ENCODE measurements at places on chromosomes 2 and 18. TPM values are rescaled to one million over a fixed set of nuclear protein-coding genes. Genes with fewer than 3 reads are reported as not detected.

DNA sequence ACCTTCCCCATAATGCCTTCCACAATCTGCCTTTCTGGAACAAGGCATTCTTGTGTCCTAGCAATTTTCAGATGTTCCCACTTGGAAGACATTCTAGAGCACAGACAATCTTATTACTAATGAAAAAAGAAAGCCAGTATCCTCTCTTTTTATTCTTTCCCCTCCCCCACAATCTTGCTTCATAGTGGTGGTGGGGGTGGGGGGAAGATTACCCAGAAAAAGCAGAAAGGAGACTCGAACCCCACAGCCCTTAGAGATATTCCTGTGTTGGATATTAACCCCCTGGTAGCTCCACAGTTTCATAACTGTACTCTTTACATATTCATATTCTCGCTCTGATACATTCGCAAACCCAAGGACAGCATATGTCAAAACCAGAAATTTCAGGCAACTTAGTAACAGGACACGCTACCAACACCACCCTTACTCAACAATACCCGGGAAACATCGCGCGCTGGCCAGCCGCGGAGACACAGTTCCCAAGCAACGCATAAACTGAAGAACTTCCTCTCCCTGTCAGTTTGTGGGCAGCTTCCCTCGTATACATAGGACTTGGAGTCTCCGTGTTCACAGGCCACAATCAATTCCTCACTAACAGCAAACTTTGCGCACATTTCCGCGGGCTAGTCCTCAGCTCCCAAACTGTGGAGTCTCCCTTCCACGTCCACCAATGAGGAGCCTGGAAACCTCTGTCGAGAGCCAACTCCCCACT, 793 bp downstream of the NR4A2 start:
- no peak for DNase-seq

DNA sequence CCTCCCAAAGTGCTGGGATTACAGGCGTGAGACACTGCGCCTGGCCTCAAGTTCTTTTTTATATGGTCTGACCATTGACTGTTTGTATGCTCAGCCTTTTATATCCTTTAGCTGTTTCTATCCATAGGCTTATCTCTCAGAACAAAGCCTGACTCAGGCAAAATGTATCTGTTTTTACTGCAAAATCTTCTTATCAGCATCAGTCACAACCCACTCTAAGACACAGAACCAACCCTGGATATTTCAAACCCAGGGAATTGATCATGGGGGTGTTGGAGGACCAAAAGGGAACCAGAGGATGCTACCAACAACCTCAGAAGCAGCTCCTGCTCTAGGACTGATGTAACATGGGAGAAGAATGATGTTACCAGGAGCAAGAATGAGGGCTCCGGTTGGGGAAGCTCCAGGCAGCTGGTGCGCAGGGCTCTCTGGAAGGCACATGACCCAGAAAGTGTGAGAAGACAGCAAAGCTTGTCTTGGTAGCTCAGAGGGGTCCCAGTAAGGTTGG, 75.3 kb upstream of the NCK2 start:
- DNase-seq = no peak

GRCh38 chr18:9520666-9521065, 45.4 kb downstream of the RALBP1 start:
- DNase-seq = no peak

- no peak for DNase-seq
Measured at GRCh38 chr2:212732860-212733259, 194.3 kb upstream of the ERBB4 start.

DNA sequence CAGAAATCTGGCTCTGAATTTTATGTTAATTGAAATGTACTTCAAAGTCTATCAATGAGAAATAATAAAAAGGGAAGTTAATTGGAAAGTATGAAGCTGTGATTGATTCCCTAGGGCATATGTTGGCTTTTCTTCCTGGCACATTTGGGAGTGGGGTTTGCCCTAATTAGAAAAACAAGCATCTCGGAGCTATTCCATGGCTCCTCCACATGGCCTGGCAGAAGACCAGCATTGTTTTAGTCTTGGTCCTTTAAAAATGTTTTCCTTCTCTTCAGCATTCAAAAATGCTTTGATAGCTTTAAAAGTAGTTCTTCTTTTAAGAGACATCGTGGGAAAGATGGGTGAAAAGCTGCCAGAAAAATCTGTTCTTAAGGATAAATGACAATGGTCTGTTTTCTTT, 445.5 kb upstream of the PKDCC start:
- DNase-seq = no peak

- no peak for DNase-seq
Measured at GRCh38 chr2:120265006-120265405, 12.4 kb downstream of the RALB start.

DNA sequence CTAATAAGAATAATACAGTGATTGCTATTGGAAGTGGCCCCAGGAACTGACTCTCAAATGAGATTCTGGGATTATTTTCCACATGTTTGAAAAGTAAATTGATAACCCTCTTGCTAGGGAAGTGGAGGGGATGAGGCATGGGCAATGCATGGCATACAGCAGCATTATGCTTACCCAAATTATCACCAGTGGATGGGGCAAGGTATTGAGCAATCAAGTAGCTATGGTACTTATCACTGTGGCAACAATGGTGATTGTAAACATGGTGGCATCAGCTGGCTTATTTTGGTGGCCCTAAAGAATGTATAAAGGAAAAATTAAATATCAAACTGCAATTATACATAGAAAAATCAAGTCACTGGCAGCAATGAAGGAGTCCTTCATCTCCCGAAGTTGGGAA, 155.1 kb downstream of the FIGN start:
- no peak for DNase-seq

DNA sequence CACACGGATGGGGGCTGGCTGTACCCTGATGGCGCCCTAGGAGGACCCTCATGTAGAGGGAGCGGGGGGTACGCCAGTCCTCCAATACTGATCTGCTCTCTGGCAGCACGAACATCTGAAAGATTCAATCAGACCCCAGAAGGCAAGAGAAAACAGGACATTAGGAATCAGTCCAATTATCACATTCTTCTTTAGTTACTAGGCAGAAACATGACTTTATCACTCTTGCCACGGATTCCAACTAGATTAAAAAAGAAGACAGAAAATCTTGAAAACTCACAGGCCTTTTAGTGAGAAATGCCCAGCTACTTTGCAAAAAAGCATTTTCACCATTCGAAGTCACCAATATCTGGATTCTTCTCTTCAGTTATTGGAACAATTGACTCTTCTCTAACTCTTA, 68.4 kb downstream of the ID2 start:
- DNase-seq = no peak

GRCh38 chr2:53087874-53088461, 679.6 kb upstream of the CHAC2 start:
- DNase-seq = no peak

DNA sequence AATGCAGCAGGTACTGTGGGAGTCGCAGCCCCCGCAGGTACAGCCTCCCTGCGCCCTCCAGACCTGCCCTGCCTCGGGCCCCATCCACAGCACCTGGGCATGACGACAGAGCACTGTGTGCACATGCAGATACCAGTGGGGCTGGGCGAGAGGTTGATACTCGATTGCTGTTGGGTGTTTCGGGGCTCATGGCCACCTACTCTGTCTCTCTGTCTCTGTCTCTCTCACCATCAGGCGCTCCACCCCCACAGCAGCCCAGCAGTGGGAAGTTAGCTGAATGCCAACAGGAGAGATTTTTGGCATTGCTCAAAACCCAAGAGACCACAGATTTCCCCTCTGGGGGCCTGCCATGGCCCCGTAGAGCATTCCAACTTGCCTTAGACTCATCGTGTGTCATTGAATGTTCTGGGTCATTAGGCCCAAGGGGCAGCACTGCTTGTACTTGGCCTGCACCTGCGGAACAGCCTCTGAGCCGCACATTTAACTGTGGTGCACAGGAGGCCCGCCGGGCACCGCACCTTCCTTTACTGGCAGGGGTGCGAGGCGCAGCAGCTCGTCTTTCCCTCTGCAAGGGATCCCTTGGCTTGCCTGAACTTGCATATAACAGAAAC, 18.8 kb downstream of the KCNIP3 start:
- no peak for DNase-seq

GRCh38 chr2:227853765-227854271, 17.6 kb upstream of the DAW1 start:
- DNase-seq = no peak

DNA sequence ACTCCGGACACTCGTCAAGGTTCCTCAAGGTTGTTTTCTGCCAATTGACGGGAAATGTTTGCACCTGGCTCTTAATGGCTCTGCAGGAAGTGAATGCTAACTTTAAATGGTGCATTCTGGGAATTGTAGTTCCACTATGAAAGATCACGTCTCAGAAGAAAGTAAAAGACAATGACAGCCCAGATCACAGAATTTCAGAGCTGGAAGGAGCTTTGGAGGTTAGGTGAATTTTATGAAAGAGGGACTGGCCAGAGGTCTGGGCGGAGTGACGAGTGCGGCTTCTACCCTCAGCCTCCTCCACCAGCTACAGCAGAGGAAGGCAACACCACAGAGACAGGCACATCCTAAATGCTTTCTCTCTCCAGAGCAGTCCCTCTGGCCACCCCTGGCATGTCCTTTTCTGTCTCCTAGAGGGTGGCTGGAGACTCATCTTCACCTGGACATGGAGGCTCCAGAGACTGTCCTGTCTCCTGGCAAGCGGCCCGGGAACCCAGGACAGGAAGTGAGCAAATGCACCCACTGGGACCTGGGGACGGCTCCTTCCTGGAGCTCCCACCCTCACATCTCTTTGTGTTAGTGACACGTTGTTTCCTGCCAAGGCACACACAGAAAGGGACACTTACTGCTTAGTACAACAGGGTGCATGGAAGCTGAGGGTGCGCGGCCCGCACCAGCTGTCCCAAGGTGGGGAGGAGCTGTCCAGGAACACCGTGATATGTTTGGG, 19.4 kb downstream of the THAP4 start:
- no peak for DNase-seq

GRCh38 chr2:60614319-60614718, 60.9 kb upstream of the BCL11A start:
- DNase-seq = no peak

GRCh38 chr2:111708476-111709180, 175.4 kb downstream of the ANAPC1 start:
- no peak for DNase-seq

GRCh38 chr2:119316066-119316465, 50.6 kb downstream of the C2orf76 start:
- DNase-seq = no peak

- no peak for DNase-seq
Measured at GRCh38 chr2:84965192-84965516, 5.8 kb upstream of the KCMF1 start.

- no peak for DNase-seq
Measured at GRCh38 chr2:54681416-54681815, 42.0 kb upstream of the EML6 start.

GRCh38 chr2:42930025-42930581, 137.7 kb upstream of the HAAO start:
- DNase-seq = no peak

GRCh38 chr2:236654496-236654895, 84.9 kb downstream of the ACKR3 start:
- DNase-seq = no peak

- DNase-seq = no peak
Measured at GRCh38 chr18:9441061-9441460, 34.3 kb upstream of the RALBP1 start.

GRCh38 chr2:37983719-37984118, 58.6 kb downstream of the RMDN2 start:
- no peak for DNase-seq

- peak; percentile 67 for DNase-seq
Measured at GRCh38 chr2:5725794-5726463, 33.7 kb downstream of the SOX11 start.

GRCh38 chr2:98936353-98937351, 627 bp upstream of the CRACDL start:
- no peak for DNase-seq

DNA sequence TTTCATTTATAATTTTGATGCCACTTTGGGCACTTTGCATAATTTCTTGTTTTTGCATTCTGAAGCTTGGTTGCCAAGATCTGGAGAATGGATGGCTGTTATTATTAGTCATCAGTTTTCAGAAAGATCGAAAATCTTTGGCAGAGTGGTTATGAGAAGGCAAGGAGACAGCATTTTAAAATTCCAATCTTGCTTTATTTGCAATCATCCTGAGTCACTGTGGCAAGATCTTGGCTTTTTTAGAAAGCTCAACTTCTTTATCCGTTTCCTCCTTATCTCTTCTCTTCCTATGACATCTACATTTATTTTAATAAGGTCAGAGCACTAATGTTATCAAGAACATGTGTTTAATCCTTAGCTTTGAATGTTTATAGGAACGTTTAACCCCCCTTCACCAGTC, 31.1 kb upstream of the EIF2AK3 start:
- no peak for DNase-seq

DNA sequence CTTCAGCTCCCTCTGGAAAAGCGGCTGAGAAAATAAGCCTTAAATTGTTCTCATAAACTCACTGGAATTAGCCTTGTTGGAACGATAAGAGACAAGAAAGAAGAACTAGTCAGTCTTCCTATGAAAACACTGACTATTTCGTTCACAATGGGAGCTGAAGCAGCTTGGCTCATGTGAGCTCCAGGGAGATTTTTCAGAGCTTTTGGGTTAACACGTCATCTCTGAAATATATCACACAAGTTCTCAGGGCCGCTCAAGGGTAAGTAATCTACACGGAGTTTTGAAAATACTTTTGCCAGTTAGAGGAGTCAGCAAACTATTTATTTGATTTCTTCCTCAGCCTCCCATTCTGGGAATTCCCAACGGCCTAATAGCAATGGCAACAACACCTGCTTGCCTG, 316.2 kb upstream of the MGAT5 start:
- no peak for DNase-seq

DNA sequence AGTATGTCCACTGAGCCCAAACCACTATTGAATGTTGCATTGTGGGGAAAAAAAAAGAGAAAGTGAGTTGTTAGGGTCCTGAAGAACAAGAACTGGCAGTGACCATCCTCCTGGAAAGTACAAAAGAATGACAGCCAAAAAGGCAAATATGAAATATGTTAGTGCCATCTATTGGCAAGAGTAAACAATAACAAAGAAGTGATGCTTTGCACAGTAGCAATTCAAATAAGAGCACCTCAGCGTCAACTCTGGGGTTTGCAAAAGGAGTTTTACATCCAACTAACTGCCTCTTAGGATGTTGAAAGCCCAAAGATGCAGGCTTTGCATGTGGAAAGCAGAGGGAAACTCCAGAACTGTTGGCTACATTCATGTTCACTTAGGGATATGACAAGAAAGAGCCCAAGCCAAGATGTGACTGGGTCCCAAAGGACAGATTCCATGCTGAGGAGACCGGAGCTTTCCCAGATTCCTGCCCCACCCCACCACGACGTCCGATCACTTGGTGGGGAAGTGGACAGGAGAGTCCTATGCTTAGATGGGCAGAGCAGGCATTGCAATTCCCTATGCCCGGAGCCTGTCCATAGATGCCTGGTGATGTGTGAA, 15.6 kb downstream of the TRABD2A start:
- no peak for DNase-seq

The TMEM200C gene
- polyA plus RNA-seq = 1.1 TPM

The SULT1C2 gene
- polyA plus RNA-seq = 42.7 TPM

The ANO7 gene
- polyA plus RNA-seq = 2.1 TPM

The POTEJ gene
- polyA plus RNA-seq = 0.06 TPM

The HES6 gene
- polyA plus RNA-seq = 4.5 TPM

The ZBTB7C gene
- polyA plus RNA-seq = 12.6 TPM

The EML4 gene
- polyA plus RNA-seq = 116 TPM

The KIF5C gene
- polyA plus RNA-seq = 4.9 TPM

The ZAP70 gene
- polyA plus RNA-seq = 2.3 TPM

The IL1RN gene
- polyA plus RNA-seq = 0.74 TPM

The DNAJC10 gene
- polyA plus RNA-seq = 192 TPM

The MALL gene
- polyA plus RNA-seq = 15.5 TPM

The GCG gene
- polyA plus RNA-seq = not detected

The WNT10A gene
- 1.1 TPM for polyA plus RNA-seq

All from right renal cortex interstitium (tissue), 3 donors.